ENCODE measurements at places on chromosomes 6 and 20. TPM values are rescaled to one million over a fixed set of nuclear protein-coding genes. Genes with fewer than 3 reads are reported as not detected.

GRCh38 chr6:70280400-70280853 lies 22.5 kb downstream of the COL9A1 start:
- H3K27ac ChIP-seq: no peak overlapping the region
- no peaks in the 10 kb centered on the region for H3K36me3 ChIP-seq
- DNase-seq: no peak
- no peaks in the 10 kb centered on the region for H3K4me1 ChIP-seq
- H3K27me3 ChIP-seq: peaks cover 46% of the 10 kb centered on the region

DNA sequence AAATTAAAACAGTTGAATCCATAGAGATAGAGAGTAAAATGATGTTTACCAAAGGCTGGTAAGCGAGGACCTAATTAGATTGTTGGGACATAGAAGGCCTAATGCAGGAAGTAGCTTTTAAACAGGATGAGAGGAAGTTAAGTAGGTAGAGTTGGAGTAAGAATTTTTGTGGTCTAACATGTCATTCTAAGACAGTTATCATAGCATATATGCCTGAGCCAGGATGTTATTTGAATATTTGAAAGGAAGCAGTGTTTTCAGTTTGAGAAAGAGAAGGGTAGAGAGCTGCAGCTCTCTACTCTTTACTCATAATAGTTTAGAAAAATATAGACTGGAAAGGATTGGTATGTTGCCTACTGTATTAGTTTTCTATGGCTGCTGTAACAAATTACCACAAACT lies 121.6 kb downstream of the MEI4 start:
- no peaks in the 10 kb centered on the region for H3K4me1 ChIP-seq
- no peaks in the 10 kb centered on the region for H3K36me3 ChIP-seq
- H3K4me3 ChIP-seq: no peak overlapping the region

GRCh38 chr20:62898093-62898964 lies 28.0 kb downstream of the DIDO1 start:
- no peak overlapping the region for H3K27ac ChIP-seq
- no peaks in the 10 kb centered on the region for H3K27me3 ChIP-seq
- H3K36me3 ChIP-seq: peaks cover 38% of the 10 kb centered on the region
- H3K4me3 ChIP-seq: no peak overlapping the region
- no peaks in the 10 kb centered on the region for H3K4me1 ChIP-seq

DNA sequence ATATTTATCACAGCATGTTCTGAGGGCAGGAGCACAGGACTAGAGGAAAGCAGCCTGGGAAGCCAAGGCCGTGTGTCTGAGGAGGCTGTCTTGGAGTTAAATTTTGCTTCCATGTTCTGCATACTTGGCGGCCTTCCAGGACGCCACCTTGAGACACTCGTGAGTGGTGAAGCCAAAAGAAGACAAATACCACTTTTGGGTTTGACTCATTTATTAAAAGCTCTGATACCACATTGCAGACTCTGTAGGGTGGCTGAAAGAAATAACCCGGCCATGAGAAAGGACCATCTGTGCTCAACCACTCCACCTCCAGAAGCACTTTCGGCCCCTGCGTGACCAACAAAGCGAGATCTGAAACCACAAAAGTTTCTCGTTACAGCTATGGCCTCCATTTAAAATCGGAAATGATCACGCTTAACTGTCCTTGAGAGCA lies 120.0 kb downstream of the TMEM242 start:
- no peak for DNase-seq
- H3K36me3 ChIP-seq: peaks cover 51% of the 10 kb centered on the region
- H3K4me1 ChIP-seq: no peaks in the 10 kb centered on the region
- H3K27ac ChIP-seq: no peak overlapping the region
- H3K27me3 ChIP-seq: no peaks in the 10 kb centered on the region

- H3K4me3 ChIP-seq: no peak overlapping the region
- H3K4me1 ChIP-seq: no peaks in the 10 kb centered on the region
- no peak overlapping the region for H3K27ac ChIP-seq
- no peaks in the 10 kb centered on the region for H3K36me3 ChIP-seq
- H3K27me3 ChIP-seq: no peaks in the 10 kb centered on the region
- DNase-seq: no peak
Observed at GRCh38 chr6:160298121-160298520, 39.5 kb upstream of the SLC22A2 start.

- no peak overlapping the region for H3K27ac ChIP-seq
- H3K27me3 ChIP-seq: no peaks in the 10 kb centered on the region
- H3K36me3 ChIP-seq: no peaks in the 10 kb centered on the region
- no peaks in the 10 kb centered on the region for H3K4me1 ChIP-seq
- DNase-seq: no peak
Observed at GRCh38 chr6:17179530-17180073, 77.8 kb downstream of the STMND1 start.

DNA sequence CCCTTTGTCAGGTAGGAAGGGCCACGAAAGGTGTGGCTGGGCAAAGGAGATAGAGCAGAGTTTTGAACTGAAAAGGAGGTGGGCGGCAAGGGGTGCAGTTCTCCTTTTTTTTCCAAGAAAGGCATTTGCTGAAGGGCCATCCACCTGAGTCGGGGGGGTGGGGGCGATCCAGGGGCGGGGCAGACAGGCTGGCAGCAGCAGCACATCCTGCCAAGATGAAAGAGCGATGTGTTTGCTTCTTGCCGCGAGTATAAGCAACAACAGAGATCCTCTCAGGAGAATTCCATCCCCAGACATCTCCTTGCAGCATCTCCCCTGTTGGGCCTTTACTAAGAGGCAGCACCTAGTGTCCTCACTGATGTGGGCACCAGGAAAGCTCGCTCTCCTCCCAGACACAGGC lies 516.5 kb downstream of the CD83 start:
- H3K27me3 ChIP-seq: no peaks in the 10 kb centered on the region
- no peak overlapping the region for H3K4me3 ChIP-seq
- peaks cover 14% of the 10 kb centered on the region for H3K4me1 ChIP-seq
- no peak for DNase-seq
- H3K36me3 ChIP-seq: no peaks in the 10 kb centered on the region

GRCh38 chr6:105458084-105458483 lies 55.2 kb upstream of the PREP start:
- H3K4me1 ChIP-seq: peaks cover 6% of the 10 kb centered on the region
- H3K27ac ChIP-seq: no peak overlapping the region
- H3K36me3 ChIP-seq: no peaks in the 10 kb centered on the region
- DNase-seq: no peak
- H3K4me3 ChIP-seq: no peak overlapping the region
- no peaks in the 10 kb centered on the region for H3K27me3 ChIP-seq

GRCh38 chr20:36231331-36231730 lies 4.9 kb upstream of the AAR2 start:
- no peaks in the 10 kb centered on the region for H3K27me3 ChIP-seq
- peaks cover 3% of the 10 kb centered on the region for H3K36me3 ChIP-seq
- H3K4me1 ChIP-seq: peaks cover 4% of the 10 kb centered on the region
- H3K27ac ChIP-seq: no peak overlapping the region
- DNase-seq: no peak

DNA sequence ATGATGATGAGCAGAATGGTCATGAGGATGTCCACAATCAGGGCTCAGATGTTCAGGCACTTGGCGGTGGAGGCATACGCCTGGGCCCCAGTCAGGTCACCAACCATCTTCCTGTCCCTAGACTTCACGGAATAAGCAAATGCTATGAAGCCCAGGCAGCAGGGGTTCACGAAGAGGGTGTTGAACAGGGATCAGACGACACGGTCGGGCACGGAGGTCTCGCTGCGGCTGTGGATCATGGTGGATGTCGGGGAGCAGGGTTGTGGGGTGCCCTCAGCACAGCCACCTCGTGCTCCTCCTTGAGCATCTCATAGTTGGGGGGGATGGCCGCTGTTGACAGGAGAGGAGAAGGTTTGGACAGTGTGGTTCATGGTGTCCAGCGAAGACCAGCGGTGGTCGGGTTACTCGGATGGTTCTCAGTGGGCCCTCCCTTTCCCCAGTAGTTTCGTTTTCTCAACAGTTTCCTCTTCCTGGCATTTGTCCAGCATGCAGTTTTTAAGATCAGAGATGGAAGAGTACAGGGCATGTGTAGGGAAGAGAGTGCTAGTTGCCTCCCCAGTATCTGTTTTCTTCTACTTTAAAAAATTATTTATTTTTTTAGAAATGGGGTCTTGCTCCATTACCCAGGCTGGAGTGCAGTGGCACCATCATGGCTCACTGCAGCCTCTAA lies 20.3 kb upstream of the SPDEF start:
- H3K36me3 ChIP-seq: no peaks in the 10 kb centered on the region
- H3K4me3 ChIP-seq: no peak overlapping the region
- no peak for DNase-seq
- no peaks in the 10 kb centered on the region for H3K27me3 ChIP-seq
- no peaks in the 10 kb centered on the region for H3K4me1 ChIP-seq

- no peaks in the 10 kb centered on the region for H3K27me3 ChIP-seq
- no peak for DNase-seq
- no peak overlapping the region for H3K4me3 ChIP-seq
- H3K4me1 ChIP-seq: peaks cover 4% of the 10 kb centered on the region
- H3K36me3 ChIP-seq: no peaks in the 10 kb centered on the region
Observed at GRCh38 chr6:30493643-30494250, 4.4 kb downstream of the HLA-E start.

DNA sequence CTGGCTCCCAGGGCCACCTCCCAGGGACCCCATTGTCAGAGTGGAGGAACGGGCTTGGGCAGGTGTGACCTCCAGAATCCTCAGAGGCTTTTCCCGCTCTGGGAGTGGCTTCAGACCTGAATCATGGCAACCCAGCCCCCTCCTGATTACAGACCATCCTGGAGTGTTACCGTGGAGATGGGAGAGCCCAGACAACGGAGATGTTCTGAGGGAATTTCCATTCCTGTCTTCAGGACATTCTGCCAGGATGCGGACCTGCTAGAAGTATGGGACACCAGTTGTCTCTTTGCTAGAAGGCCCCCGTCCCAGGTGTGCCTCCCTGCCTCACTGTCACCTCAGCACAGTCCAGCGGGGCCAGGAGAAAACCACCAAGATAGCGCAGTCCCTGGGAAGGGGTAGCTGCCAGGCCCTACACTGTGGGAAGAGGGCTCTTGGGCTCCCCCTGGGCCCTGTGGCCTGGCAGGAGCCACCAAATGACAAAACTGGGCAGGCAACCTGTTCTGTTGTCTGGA lies 109.9 kb downstream of the PSMB1 start:
- no peak for DNase-seq
- H3K4me1 ChIP-seq: peaks cover 22% of the 10 kb centered on the region
- H3K36me3 ChIP-seq: no peaks in the 10 kb centered on the region

GRCh38 chr6:151624900-151625536 lies 131.2 kb downstream of the CCDC170 start:
- no peak overlapping the region for H3K27ac ChIP-seq
- H3K27me3 ChIP-seq: no peaks in the 10 kb centered on the region
- H3K36me3 ChIP-seq: no peaks in the 10 kb centered on the region
- DNase-seq: no peak

DNA sequence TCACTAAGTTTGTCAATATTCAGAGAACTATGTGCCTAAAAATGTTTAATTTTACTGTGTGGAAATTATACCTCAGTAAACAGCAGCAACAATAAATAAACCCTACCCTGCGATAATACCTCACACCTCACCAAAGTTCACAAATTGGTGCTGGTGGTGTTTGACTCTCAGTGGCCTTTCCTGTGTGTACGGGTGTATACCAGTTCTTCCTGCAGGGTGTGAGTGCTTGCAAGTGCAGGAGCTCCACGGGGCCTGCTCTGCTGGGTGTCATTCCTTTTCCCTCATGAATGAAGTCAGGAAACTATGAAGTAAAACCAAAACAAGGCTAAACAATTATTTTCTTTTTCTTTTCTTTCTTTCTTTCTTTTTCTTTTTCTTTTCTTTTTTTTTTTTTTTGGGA lies 4.1 kb upstream of the ENPP5 start:
- no peak overlapping the region for H3K4me3 ChIP-seq
- no peaks in the 10 kb centered on the region for H3K36me3 ChIP-seq
- H3K27me3 ChIP-seq: peaks cover 20% of the 10 kb centered on the region
- no peak for DNase-seq

DNA sequence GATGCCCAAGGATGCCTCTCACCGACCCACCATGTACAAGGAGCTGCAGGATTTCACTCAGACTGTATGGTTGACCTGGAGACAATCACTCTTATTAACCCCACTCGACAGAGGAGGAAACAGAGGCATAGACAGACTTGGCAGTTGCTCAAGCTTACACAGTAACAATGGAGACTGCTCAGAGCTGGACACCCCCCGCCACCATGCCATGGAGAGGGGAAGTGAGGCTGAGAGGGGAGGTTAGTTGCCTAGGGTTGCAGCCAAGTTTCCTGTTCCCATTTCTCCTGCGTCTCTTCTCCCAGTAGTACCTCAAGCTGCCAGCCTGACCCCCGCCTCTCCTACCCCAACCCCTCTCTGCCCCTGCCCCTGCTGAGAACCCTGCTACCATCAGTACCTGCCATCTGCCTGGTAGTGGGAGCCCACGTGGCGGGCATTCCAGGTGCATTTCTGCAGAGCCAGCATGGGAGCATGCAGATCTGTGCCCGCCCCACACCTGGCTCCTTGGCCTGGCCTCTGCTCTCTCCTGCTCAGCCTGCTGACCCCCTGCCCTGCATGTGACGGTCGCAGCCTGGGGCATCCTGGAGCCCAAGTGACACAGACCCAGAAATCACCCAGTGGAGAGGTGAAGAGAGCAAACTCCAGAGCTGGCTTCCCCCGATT lies 157.7 kb downstream of the PREX1 start:
- no peak for DNase-seq
- H3K4me1 ChIP-seq: no peaks in the 10 kb centered on the region
- H3K4me3 ChIP-seq: no peak overlapping the region

- no peak overlapping the region for H3K27ac ChIP-seq
- H3K4me3 ChIP-seq: no peak overlapping the region
- DNase-seq: no peak
- peaks cover 10% of the 10 kb centered on the region for H3K4me1 ChIP-seq
- H3K27me3 ChIP-seq: no peaks in the 10 kb centered on the region
- H3K36me3 ChIP-seq: no peaks in the 10 kb centered on the region
Observed at GRCh38 chr6:158831571-158831970, 12.4 kb upstream of the EZR start.

The SMOC2 gene
- total RNA-seq: 2.9 TPM

The ADGRF4 gene
- not detected for total RNA-seq

The PRDM13 gene
- total RNA-seq: not detected

The MICB gene
- 3.6 TPM for total RNA-seq

The CTAGE9 gene
- total RNA-seq: not detected

The MGME1 gene
- 15.9 TPM for total RNA-seq

The PRICKLE4 gene
- 1.9 TPM for total RNA-seq

The IMPG1 gene
- 0.74 TPM for total RNA-seq

All from cardiac muscle cell (in vitro differentiated cells and primary cell).